ENCODE measurements at places on chromosomes 6 and 20.

- no peak for DNase-seq
Measured at GRCh38 chr6:36798852-36799251, 40.4 kb downstream of the CPNE5 start.

- no peak for DNase-seq
Measured at GRCh38 chr20:46751856-46752255, 42.4 kb downstream of the SLC2A10 start.

- DNase-seq = no peak
Measured at GRCh38 chr20:52457826-52458225, 266.2 kb upstream of the ZFP64 start.

DNA sequence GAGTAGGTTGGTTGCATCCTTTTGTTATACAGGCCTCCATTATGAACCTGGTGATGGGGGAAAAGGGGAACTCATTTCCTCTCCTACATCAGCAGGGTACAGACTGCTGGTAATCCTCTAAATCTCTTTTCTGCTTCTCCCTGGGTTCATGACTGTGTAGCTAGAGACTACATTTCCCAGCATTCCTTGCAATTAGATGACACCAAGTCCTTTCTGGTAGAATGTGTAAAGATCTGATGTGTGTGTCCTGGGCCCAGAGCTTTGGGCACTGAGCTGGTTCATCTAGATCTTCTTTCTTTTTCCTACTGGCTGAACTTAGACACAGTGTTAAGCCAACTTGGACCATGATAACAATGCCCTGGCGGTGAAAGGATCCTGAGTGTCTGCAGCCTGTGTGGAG, 104.7 kb upstream of the IFNGR1 start:
- no peak for DNase-seq

GRCh38 chr6:82144852-82145340, 102.6 kb downstream of the IBTK start:
- DNase-seq = no peak

- no peak for DNase-seq
Measured at GRCh38 chr6:116799945-116800344, 28.9 kb downstream of the GPRC6A start.

DNA sequence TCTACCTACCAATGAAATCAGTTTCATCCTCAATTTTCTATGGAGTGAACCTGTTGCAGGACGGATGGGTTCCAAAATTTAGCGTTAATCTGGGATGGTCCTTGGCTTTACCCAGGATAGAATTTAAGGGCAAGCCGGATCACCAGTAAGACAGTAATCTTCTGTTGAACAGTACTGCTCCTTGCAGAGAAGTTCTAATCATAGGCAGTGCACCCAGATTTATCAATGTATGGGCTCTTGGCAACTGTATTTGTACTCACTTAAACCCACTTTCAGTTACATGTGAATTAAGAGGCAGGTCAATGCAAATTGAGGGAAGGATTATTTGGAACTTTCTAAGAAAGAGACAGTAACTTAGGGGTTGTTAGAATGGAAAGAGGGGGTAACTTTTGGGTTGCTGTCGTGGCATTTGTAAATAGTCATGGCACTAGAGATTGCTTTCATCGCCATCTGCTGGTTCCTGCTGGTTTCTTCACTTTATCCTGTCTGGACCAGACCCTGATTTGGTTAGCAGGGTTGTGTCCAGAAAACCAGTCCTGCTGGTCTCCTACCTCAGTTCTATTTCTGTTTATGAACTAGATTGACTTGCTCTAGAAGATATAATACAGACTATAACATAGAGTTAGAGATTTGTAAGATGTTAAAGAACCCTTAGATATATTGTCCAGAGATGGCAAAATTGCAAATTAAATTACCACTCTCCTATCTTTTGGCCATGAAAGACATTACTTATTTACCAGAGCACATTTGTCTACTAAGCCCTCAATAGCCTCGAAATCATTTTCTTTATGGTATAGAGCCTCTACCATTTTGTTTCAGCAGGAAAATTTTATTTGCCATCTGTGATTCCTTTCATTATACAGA, 646.3 kb downstream of the UTRN start:
- DNase-seq = no peak

GRCh38 chr6:53347250-53347920, 1.4 kb downstream of the ELOVL5 start:
- no peak for DNase-seq

GRCh38 chr6:161199850-161200249, 74.0 kb downstream of the AGPAT4 start:
- DNase-seq = no peak

GRCh38 chr20:44014807-44015732, 100.4 kb downstream of the TOX2 start:
- no peak for DNase-seq

DNA sequence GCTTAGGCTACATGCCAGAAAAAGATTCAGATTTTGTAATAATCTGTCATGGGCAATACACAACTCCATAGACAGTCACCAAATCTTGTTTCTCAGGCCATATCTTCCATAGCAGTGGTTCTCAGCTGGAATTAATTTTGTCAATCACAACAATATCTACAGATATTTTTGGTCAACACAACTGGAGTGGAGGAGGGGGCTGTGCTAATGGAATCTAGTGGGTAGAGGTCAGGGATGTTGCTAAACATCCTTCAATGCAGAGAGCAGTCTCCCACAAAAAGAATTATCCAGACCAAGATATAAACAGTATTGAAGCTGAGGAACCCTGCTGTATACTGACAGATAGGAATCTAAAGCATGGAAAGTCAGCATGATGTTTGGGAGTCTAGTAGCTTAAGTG, 174.6 kb downstream of the UBE3D start:
- DNase-seq = no peak

- no peak for DNase-seq
Measured at GRCh38 chr6:115270953-115271352, 789.7 kb downstream of the FRK start.

- DNase-seq = no peak
Measured at GRCh38 chr6:124494956-124495664, 467.1 kb upstream of the RNF217 start.

GRCh38 chr6:109918227-109918626, 59.9 kb upstream of the GPR6 start:
- DNase-seq = no peak

DNA sequence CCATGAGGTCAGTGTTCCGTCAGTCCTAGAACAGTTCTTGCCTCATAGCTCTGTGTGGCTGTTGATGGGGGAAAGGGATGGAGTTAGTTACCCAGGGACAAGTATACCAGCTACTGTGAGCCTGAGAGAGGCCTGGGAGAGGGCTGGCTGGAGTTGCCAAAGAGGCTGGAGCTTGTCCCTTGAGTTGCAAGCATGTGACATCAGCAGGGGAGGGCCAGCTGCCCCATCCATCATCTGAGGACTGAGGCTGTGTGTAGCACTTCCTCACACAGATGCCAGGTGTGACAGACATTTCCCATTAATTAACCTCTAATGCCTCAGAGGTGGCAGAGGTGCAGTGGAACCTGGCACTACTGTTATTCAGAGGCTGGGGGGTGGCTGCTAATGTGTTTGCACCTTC, 131.6 kb downstream of the PHACTR3 start:
- DNase-seq = no peak

DNA sequence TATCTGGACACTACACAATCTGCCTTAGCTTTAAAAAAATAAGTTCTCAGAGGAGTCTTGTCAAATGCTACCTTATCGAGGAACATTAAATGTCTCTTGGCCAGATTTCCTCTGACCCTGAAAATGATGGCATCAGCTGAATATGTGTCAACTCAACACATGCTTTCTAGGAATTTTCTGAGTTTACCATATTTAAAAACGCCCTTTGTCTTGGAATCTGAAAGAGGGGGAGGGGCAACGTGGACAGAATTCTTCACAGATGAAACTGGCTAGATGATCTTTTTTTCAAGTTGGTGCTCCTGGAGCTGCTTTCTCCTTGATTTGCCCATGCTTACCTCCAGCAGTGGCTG, 5.1 kb downstream of the SOX4 start:
- DNase-seq = no peak

DNA sequence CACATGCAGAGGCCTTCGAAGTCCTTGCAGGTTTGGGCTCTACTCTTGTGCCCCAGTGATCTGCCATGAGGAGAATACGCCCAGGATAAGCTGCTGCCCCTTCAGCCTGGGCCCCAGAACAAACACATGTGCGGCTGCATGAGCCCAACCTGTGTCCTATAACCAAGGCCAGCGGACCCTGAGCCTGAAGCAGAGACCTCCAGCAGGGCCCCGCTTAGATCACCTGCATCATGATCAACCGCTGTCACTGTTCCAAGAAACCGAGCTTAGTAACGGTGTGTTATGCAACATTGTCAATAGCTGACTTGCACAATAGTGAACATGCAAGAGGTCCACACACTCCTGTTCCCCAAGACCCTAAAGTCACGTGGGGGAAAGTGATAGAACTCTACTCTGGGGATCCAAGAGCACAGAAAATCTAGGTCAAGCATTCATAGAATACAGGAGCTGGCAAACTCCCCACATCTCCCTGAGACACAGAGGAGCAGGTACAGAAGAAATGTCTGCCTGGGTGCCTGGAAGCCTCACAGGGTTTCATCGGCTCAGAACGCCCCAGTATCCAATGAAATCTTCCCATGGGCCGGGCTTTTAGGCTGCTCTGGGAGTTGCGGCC, 136.2 kb downstream of the BMP7 start:
- DNase-seq = no peak

DNA sequence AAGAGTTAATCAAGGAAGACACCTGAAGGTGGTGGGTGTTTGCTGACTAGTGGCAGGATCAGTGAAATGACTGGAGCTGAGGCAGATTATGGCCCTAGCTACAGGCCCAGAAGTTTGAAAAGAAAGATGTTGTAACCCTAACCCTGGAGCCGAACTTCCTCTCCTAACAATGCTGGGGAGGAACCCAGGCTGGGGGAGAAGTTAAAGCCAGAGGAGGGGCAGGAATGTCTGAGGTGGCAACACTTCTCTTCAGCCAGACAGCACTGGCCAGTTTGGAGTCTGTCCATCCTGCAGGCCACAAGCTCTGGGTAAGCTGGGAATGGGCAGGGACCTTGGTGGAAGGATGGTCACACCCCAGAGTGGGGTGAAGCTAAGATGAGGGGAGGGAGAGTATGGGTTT, at the start of gene LST1:
Gene LST1 (plus strand): TSS at position 270 of the 400 bp plus-strand sequence. CDS start 1,023 bp downstream, outside the sequence.
- DNase-seq = no peak

DNA sequence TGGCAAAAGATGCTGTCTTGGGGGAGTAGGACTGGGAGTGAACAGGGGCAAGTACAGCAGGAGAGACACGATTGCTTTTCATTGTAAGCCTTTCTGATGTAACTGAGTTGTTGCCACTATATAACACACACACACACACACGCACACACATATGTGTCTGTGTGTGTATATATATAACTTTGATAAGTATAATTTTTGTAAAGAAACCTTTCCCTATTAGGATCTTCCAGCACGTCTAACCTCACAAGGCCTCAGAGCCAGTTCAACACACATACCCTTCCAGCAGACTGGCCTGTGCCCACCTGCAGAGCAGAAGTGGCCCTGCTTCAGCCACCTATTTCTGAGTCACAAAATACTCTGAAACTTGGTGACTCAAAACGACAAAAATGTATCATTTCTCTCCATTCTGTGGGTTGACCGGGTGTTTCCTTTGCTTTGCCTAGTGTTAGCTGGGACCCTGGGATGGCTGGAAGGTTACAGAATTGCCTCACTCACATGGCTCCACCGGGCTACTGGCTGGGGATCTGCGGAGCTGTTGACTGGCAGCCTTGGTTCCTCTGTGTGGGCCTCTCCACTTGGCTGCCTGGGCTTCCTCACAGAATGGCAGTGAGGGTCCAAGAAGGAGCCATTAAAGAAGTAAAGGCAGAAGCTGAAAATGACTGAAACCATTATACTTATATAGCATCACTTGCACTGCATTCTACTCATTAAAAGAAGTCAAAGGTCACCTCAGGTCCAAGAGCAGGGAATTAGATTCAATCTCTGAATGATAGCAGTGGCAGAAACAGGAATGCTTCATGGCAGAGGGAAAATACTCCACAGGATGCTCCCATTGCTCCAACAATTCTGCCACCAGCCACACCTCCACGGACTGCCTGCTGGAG, 126.4 kb downstream of the BANF2 start:
- no peak for DNase-seq

DNA sequence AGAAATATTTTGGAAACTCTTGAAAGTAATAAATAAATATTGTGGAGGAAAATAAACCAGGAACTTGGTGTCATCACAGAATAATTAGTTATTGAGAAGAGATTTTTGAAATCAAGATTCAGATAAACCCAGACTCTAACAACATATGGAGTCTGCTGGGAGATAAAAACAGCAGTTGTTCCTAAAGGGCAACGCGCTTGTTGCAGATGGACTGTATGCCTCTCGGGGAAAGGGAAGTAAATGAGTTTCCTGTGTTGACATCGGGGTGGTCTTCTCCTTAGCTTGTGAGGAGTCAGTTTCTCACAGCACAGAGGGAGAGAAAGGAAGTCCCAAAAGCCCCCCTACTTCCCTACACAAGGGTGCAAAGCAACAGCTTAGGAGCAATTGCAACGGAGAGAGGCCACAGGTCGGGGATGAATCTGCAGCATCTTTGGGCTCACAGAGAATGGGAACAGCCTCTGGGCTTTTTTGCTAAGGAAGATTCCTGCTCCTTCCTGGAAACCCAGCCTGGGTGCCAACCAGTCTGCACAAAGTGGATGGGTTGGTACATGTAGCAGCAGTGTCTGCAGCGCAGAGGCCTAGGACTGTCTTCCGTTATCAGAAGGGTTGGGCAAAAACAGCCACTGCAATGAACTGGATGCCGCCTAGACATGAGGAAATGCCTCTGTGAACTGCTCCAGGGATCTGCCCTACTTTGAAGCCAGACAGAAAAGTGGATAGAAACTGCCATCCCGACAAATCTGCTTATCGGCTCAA, 603.0 kb upstream of the NRSN1 start:
- DNase-seq = no peak

- no peak for DNase-seq
Measured at GRCh38 chr6:38577492-38577891, 62.2 kb downstream of the BTBD9 start.

DNA sequence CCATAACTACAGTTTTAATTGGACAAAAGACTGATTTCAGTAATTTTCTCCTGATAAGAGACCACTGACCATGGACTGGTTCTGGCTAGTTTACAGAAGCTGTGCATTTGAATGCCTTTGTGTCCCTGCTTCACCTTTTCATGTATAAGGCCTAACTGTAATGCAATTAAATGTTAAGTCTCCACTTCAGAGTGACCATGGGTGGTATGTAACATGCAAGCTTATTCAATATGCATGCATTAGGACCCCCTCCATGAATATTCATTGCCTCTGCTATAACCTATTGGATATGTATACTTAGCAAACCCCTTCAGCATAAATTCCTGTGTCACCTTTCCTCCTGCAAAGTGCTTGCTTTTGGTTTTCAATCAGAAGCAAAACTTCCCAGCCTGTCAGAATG, 2.2 kb downstream of the UBD start:
- DNase-seq = no peak

- no peak for DNase-seq
Measured at GRCh38 chr6:6875818-6876470, 231.8 kb upstream of the RREB1 start.

Data from stimulated activated CD8-positive, alpha-beta memory T cell treated with anti-CD3 and anti-CD28 coated beads, Interleukin-15, amount 100 ng/mL, for 24 hours (primary cell).